Fibroblast of skin of right biceps (primary cell): ENCODE measurements at places on chromosomes 12 and 14.

- peak; percentile 35 for DNase-seq
These were observed 2.0 kb downstream of the PTHLH start for GRCh38 chr12:27970401-27971120.

- DNase-seq: no peak
These were observed 16.5 kb downstream of the NINJ2 start for GRCh38 chr12:646442-647384.

- no peak for DNase-seq
These were observed 26.8 kb upstream of the TCL1B start for GRCh38 chr14:95659293-95659989.

GRCh38 chr14:70029296-70030132 is 150.3 kb downstream of the SMOC1 start:
- no peak for DNase-seq

- DNase-seq: no peak
These were observed 198.9 kb upstream of the SFSWAP start for GRCh38 chr12:131511803-131512561.

DNA sequence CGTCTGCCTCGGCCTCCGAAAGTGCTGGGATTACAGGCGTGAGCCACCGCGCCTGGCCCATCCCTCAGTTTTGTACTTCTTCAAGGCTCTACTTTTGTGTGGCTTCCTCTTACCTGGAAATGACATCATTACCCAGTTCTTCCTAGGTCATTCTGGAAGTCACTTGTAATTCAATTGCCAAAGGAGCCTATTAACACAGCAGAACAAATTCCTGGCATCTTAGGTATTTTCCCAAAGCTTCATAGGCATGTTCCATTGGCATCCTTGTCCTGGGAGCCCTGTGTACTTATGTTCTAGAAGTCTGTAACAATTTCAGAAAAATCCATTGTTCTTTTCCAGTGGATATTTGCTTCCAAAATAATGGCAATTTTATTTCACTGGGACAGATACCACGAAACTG is 60.6 kb downstream of the DAAM1 start:
- no peak for DNase-seq

- DNase-seq: peak; percentile 98
These were observed 3.8 kb downstream of the TXNRD1 start for GRCh38 chr12:104219361-104219892.

DNA sequence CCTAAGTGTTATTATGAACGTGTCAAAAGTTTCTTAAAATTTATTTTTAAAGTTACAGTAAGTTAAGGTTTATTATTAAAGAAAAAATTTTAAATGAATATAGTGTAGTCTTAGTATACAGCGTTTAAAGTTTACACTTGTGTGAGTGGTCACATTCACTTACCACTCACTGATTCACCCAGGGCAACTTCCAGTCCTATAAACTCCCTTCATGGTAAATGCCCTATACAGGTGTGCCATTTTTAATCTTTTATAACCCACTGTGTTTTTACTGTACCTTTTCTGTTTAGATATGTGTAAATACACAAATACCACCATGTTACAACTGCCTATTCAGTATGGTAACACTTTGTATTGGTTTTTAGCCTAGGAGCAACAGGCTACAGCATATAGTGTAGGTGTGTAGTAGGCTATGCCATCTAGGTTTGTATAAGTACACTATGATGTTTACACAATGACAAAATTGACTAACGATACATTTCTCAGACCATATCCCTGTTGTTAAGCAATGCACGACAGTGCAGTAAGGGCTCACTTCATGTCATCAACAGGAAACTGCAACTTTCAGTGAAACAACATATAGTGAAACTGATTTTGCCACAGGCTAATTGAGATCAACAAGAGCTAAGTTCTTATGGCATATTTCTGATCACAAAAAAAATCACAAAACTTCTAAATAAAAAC is 112.0 kb upstream of the TMCC3 start:
- no peak for DNase-seq

- no peak for DNase-seq
These were observed 786 bp downstream of the SLC25A47 start for GRCh38 chr14:100323942-100324307.

DNA sequence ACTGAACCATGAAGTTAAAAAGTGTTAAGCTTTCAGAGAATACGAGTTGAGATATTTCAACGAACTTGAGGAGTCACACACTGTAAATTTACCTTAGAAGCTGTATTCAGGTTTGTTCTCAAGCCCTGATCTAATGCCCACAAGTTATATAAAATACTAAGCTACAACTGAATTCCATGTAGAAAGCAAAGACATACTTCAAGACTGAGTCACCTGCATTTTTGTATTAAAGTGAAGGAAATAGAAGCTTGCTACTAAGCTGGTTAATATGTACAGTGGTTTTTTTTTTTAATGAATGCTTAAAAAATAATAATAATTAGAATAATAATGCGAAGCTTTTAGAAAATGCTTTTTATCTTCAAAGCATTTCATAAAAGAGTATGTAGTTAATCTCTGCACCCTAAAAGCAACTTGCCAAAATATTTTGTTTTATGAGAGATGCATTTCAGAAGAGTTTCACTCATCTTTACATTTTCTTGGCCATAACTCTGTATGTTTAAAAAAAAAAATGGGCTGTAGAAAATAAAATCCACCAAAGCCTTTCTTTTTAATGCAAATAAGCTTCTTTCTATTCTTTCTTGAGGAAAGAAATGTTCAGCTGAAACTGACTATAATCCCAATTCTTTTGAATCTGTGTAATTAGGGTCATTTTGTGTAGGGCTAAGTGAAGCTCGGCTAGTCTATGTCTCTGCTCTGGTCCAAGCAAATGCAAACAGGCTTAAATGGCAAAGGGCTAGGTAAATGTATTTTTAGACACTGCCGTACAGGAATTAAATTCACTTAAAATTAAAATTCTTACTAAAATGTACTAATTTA is 1047.5 kb upstream of the FLRT2 start:
- DNase-seq: peak; percentile 79

DNA sequence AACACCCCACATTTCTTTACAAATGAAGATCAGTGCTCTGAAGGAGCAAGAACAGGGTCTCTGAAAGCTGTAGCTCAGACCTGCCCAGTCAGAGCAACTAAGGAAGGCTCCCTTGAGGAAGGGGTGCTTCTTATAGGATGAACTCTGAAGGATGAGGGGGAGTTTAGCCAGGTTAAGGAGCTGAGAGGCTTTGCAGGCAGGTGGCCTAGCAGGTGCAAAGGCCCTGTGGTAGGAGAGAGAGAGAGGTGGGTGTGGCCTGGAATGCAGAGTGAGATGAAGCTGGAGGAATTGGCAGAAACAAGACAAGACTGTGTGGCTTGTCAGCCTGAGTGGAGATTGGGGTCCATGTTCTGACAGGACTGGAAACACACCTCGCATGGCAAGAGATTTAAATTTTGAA is 20.5 kb upstream of the FAM222A start:
- no peak for DNase-seq

DNA sequence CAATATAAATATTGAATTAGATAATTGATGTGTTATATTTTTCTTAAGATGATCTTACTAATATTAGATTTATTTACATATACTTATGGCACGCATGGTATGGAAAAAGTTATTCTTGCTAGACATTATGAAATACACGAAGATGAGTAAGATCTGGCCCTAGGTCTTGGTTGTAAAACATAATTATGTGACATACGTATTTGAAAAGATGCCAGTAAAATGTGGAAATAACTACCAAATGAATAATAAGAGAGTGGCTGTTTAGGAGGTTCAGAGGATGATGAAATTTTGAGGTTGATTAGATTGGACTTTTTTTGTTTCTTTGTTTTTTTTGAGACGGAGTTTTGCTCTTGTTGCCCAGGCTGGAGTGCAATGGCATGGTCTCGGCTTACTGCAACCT is 41.3 kb downstream of the FANCM start:
- DNase-seq: peak; percentile 91

- DNase-seq: no peak
These were observed 43.9 kb downstream of the RAB35 start for GRCh38 chr12:120072472-120073249.

DNA sequence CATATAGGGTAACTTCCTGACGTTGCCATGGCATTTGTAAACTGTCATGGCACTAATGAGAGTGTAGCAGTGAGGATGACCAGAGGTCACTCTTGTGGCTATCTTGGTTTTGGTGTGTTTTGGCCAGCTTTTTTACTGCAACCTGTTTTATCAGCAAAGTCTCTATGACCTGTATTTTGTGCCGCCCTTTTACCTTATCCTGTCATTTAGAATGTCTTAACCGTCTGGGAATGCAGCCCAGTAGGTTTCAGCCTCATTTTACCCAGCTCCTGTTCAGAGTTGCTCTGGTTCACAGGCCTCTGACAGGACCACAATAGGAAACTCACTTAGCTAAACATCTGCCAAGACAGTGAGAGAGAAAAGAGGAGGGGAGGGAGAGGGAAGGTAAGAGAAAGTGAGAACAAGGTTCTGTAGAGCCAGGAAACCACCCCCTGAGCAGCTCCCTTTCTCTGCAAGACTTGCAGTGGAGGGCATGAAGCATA is 64.8 kb upstream of the PLEKHG3 start:
- no peak for DNase-seq

GRCh38 chr12:119391673-119392072 is 57.1 kb downstream of the CCDC60 start:
- no peak for DNase-seq

DNA sequence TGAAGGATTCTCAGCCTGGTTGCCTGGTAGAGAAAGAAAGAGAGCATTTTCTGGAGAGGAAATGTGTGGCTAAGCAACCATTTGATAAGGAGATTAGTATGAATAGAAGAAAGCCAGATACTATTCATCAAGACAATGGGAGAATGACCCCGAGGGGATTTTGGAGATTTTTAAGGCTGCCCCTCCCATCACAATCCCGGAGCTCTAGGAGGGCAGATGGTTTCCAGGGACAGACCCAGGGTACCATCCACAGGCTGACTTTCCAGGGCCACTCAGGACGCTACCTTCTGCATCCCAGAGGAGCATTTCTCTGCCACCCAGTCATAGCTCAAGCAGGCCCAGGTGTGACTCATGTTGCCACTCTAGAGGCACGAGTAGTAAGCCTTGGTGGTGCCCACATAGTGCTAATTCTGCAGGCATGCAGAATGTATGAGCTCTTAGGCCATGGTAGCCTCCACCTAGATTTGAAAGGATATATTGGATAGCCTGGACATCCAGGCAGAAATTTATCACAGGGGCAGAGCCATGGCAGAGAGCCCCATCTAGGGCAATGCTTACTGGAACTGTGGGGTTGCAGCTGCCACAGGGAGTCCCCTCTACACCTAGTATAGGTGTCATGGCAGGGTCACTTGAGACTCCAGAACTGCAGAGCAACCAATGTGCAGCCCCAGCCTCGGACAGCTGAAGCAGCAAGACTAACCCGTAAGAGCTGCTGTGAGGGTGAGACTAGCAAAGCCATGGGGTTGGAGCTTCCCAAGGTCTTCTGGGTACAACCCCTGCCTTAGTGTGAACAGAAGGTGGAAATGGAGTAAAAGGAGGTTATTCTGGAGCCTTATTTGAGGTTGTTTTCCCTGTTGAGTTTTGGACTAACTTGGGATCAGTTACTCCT is 366.0 kb downstream of the ZFP36L1 start:
- DNase-seq: no peak

DNA sequence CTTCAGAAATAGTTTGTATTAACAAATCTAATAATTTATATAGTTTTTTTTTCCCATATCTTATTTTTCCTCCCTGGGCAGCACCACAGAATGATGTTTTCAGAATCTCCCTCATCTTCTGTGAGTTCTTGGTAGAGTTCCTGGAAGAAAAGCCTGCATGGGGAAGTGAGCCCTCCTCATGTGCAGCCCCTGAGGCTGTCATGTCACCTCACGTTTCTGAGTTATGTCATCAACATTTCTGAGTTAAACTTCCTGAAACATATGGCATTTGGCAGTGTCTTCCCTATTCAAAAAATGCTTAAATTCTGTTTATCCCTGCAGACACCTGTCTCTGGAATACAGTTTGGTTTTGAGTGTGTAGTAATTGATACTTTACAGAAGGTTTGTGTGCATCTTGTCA is 979.0 kb downstream of the TMEM121 start:
- no peak for DNase-seq

- peak; percentile 94 for DNase-seq
These were observed 4.8 kb downstream of the ELK3 start for GRCh38 chr12:96198965-96199364.

DNA sequence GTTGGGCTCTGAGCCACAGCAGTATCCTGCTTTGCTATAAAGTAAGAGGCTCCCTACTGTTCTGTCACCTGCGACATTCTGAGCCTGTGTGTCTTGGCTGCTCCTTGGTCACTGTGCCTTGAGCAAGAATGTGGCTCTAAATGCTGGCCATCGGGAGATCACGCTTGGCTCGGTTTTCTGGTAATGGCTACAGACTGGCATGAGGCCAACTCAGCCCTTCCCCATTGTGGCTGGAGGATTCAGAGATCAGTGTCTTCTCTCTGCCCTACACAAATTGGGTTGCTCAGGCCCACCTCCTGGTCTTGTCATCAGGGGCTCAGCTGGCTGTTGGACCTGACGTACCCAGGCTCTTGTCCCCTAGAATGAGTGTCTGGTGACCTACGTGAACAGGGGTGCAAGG is 94.5 kb downstream of the PLXNC1 start:
- no peak for DNase-seq

DNA sequence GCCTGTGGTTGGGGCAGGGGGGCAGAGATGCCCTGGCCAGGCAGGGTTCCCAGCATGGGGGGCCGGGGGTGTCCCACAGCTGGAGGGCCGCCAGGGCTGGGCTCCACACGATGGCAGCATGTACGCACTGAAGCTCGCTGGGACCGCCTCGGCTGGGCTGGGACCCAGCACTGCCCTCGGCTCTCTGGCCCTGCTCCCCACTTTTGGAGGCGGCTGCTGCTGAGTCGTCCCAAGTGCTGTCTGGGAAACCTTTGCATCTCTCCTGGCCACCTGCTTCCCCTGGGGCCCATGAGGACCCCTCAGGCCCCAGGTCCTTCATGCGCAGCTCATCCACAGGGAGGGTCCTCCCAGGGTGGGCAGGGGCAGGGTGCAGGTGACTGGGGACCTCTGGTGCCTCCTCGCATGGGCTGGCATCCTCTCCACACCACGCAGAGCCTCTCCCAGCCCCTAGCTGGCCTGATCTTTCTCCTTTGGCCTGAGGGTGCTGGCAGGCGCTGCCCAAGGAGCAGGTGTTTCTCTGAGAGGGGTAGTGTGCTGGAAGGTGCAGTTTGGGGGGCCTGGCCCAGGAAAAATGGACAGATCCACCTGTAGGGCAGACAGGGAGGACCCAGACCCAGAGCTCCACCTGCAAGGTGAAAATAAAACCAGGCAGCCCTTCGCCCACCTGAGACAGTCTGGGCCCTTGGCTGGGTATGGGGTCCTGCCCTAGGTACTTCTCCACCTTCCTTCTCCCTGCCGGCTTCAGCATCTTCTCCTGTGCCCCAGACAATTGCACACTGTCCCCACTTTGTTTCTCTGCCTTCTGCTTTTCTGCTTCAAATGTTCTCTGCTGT is 46.9 kb downstream of the DLK1 start:
- no peak for DNase-seq

DNA sequence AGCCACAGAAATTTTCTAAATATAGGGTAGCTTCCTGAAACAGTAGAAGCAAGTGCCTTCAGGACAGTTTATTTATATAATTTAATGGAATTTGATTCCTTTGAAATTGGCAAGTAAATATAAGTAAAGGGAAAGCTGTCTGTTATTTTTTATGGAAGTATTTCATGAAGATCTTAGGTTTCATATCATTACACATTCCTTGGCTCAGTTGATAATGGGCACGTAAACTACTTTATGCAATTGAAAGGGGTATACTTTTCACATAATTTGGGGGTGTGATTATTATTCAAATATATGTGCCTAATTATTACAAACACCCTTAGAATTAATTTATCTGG is 71.1 kb upstream of the RAP1B start:
- DNase-seq: no peak
